ENCODE measurements at places on chromosomes 2 and 18.

DNA sequence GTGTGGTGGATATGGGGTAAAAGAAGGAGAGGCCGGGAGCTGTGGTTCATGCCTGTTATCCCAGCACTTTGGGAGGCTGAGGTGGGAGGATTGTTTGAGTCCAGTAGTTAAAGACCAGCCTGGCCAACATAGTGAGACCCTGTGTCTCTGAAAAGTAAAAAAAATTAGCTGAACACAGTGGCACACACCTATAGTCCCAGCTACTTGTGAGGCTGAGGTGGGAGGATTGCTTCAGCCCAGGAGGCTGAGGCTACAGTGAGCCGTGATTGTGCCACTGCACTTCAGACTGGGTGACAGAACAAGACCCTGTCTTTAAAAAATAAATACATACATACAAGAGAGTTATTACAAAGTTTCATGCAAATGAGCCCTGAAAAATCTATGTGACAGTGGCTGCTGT is 80.6 kb downstream of the SPTBN1 start:
- no peak for DNase-seq

DNA sequence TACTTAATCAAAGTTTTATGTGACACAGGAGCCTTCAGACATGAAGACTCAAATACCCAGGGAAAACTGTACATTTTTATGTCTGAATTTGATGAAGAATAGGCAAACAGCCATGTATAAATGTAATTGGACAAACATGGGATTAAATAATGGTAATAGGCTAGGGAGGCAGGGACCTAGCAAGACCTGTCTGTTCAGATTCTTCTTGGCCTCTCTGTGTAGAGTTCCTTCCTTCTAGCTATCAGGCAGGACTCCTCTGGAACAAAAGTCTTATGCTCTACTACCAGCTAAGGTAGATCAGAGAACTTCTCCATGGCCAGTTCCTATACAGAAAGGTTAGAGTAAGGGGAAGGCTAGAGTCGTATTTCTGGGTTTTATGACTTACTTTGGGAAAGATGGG is 9.5 kb upstream of the PARD3B start:
- no peak for DNase-seq

DNA sequence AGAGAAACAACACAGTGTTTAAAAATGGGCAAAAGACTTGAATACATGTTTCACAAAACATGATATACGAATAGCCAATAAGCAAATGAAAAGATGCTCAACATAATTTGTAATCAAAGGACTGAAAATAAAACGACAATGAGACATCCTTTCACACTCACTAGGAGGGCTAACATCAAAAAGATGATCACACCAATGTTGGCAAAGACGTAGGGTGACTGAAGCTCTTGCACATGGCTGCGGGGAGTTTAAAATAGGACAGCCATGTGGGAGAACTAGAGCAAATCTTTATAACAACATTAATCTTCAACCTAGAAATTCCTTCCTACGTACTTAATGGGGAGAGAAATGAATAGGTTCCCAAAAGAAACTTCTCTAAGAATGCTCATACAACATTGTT is 19.2 kb upstream of the SEH1L start:
- DNase-seq, result no peak

- DNase-seq, result no peak
Observed at GRCh38 chr2:119694470-119694844, 15.5 kb downstream of the TMEM177 start.

DNA sequence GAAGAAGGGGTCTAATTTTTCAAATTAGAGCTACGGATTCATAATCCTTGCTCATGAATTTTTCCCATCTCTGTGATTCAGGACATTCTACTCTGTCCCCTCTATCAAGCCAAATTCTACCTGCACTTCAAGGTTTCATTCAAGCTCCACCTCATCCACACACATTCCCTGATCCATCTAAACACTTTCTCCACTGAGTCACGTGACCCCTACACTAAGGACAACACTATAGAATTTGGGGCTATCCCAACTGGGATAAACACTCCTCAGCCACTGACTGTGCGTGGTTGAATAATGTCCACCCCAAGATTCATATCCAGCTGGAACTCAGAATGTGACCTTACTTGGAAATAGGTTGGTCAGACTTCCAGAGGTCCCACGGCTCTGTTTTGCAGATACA is 159.9 kb upstream of the ACVR2A start:
- DNase-seq, result no peak

- no peak for DNase-seq
Observed at GRCh38 chr2:72316774-72317173, 169.1 kb upstream of the CYP26B1 start.

GRCh38 chr2:32632089-32632488 is 4.2 kb downstream of the TTC27 start:
- no peak for DNase-seq

DNA sequence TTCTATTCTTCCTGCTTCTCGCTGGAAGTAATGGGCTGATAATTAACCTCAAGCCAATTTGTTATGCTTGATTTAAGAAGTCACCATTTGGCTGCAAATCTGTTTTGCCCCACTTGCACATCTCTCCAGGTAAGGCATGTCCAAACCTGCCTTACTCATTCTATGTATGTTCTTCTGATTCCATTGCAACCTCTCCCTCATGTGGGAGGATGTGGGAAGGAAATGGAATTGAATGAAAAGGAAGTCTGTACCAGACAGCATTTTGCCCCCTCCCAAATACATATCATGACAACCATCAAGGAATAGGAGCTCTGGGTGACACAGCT is 131.7 kb downstream of the NRP2 start:
- no peak for DNase-seq

DNA sequence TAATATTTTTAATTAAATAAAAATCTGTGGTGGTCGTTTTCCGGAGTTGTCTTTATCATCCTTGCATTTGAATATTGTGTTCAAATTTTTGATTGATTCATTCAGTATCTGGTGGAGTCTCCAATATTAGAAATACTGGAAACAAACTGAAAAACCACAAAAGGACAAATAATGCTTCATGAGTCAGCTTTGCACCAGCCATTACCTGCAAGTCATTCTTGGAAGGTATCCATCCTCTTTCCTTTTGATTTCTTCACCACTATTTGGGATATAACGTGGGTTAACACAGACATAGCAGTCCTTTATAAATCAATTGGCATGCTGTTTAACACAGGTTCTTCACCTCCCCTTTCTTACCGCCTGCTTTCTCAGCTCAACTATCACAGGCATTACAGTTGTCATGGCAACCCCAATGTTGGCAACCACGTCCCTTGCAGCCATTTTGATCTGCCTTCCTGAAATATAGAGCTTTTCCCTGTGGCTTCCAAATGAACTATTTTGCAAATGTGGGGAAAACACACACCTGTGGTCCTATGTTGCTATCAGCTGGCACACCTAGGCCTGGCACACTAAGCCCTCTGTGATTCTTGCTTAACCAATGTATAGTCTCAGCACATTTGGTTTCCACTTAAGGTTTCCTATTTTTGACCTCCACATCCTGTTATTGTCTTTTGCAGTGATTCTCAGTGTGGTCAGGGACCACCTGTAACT is 6.5 kb downstream of the CTLA4 start:
- peak; percentile 22 for DNase-seq

DNA sequence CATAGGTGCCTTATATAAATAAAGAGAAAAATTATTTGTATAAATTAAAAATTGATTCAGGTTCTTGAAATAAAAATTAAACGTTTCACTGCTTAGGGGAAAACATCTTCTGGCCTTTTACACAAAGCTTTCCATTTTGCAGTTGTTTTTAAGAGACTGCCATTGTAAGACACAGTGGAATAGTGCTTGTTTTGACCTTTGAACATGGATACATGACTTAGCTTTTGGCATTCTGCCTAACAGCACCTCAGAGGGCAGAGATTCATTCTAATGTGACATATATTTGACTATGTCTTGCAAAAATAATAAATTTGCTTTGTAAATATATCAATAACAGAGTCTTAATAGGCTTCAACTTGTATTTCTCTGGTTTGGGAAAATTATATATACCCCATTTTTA is 142.1 kb downstream of the SLC4A10 start:
- no peak for DNase-seq

GRCh38 chr2:17506736-17507616 is 11.3 kb downstream of the RAD51AP2 start:
- DNase-seq, result no peak

DNA sequence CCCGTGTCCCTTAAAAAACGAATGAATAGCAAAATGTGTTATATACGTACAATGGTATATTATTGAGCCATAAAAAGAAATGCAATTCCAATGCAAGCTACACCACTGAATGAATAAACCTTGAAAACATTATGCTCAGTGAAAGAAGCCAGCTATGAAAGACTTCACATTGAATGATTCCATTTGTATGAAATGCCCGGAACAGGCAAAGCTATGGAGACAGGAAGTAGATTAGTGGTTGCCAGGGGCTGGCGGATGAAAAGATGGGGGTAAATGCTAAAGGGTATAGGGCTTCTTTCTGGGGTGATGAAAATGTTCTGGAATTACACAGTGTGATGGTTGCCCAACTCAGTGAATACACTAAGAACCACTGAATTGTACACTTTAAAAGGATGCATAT is 113.3 kb downstream of the NOL10 start:
- DNase-seq, result no peak

DNA sequence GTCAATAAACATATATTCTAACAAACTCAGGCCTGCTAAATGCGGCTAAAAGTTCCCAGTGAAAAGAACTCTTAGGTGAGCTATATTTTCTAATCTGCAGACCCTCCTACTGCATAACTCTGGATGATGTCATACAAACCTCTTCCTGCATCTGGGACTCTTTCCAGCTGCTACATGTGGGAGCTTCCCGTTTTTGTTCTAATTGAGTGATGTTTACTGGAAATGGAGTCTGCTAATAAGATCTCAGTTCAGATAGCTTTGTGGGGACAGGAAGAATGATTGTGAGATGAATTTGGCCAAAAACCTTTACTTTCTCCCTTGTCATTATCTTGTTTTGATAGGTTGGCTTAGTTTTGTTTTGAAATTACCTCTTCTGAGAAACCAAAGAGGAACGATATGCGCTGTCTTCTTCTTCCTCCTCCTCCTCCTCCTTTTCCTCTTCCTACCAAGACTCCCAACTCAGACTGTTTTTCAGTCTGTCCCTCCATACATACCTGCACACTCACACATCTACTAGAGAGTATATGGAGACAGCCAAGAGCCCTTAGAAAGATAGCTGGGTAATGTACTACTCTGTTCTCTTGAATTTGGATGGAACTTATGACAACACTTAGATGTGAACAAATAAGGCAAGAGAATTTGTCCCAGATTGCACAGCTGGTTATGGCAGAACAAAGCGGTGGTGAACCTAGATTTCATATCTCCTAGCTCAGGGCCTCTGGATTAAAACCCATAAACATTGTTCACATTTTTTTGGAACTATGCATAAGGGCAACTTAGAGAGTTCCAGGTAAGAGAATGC is 39.8 kb upstream of the AAK1 start:
- no peak for DNase-seq

- no peak for DNase-seq
Observed at GRCh38 chr2:42046819-42047487, 868 bp upstream of the PKDCC start.

DNA sequence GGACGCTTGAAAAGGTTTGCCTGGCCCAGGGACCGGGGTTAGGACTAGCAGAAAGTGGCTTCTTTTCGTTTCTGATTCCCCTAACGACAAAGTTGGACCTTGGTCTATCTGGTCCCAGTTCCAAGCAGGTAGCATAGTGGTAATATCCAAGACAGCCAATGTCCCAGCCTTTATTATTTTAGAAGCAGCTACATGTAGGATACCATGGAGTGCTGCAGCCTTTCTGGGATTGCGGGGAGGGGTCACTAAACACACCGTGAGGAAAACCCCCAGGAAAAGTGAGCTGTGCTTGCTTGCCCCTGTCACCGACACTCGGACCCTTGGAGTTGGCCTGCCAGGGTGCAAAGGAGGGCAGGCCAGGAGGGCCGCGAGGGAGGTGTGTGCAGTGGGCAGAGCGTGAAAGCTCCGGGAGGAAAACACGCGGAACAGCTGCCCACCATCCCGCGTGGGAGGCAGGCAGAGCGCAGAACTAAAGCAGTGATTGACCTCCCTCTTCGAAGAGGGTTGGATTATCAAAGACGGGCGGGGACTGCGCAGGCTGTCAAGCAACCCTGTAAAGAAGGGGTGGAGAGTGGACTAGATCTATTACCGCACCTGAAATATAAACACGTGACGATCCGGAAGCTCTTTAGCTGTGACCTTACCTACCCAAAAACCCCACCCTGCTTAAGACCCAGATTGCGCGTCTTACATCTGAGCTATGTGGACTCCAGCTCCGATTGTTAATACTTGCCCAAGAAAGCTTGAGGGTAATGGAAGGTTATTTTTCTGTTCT is 624 bp upstream of the MAP4K3 start:
- no peak for DNase-seq
